ENCODE measurements at places on chromosomes 3 and 15.

- DNase-seq = no peak
Measured at GRCh38 chr15:70827721-70828120, 26.2 kb downstream of the LARP6 start.

- no peak for DNase-seq
Measured at GRCh38 chr3:113532698-113533533, 561 bp downstream of the SIDT1 start.

- no peak for DNase-seq
Measured at GRCh38 chr3:50627407-50628051, 10.6 kb downstream of the MAPKAPK3 start.

- no peak for DNase-seq
Measured at GRCh38 chr3:142232340-142232739, 7.0 kb upstream of the GK5 start.

GRCh38 chr3:187747506-187747905, 2.2 kb upstream of the BCL6 start:
- DNase-seq = no peak

DNA sequence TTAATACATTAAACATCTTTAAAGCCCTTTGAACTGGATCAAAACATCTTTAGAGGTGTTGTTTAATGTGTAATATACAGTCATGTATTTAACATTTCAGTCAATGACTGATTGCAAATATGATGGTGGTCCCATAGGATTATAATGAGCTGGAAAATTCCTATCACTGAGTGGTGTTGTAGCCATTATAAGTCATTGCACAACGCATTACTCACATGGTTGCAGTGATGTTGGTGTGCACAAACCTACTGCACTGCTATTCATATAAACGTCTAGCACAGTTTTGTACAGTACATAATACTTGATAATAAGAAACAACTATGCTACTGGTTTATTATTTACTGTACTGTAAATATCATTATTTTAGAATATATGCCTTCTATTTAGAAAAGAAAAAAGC, 75.6 kb downstream of the DTWD1 start:
- DNase-seq = no peak

DNA sequence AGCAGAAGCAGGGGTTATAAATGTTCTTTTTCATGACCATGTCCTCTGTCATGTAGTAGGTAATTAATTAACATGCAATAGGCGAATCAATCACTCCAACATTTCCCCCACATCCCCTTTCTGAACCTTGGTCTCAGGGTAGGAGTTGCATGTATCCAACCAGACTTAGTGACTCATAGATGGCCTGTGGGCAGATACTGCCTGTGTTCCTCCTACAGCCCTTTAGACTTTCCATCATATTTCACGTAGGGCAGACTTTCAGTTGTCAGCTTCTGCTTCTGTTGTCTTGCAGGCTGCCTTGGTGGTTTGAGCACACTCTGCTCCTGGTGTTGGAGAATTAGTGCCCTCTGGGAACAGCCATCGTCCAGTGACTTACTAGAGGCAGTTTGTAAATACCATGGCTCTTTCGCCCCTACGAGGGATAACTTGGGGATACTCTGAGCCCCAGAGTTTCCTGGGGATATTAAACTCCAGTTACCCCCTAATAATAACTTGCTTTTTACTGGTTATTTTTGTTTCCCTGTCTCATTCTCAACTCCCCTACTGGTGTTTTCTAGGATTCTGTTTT, 244.4 kb downstream of the EDEM1 start:
- no peak for DNase-seq

DNA sequence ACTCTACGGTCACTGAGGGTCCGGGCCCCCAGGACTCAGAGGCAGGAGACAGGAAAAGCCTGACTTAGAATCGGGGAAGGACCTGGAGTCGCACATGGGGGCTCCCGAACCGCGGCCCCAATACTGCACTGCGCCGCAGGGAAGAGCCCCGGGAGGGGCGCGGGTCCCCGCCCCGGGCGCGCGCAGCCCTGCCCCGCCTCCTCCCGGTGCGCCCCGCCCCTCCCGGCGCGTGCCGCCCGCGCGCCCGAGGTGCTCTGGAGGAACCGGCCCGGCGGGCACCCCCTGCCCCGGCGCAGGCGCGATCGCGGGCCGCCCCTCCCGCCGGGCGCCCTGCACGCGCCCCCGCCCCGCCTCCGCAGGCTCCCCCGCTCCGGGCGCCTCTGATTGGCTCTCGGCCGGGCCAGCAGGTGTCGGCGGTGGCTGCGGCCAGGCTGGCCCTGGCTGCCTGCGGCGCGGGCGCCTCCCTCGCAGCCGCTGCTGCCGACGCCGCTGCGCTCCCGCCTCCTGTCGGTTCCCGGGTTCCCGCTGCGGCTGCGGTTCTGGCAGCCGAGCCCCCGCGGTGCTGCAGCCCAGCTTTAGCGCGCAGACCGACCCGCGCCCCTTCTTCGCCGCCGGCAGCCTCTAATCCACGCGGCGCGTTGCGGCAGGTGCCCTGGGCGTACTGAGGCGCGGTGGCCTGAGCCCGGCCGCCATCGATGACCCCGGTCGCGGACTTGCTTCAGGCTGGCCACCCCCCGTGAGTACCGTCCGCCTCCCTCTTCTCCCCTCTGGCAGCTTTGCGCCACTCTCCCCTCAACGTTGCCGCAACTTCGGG, at the start of gene MYRIP:
MYRIP (plus strand) TSS at position 429 of the 814 bp plus-strand sequence. CDS start 91,208 bp downstream, outside the sequence.
- no peak for DNase-seq

- DNase-seq = no peak
Measured at GRCh38 chr3:189726277-189726676, 95.1 kb downstream of the TP63 start.
